ENCODE measurements at places on chromosomes 2 and 18. TPM values are rescaled to one million over a fixed set of nuclear protein-coding genes. Genes with fewer than 3 reads are reported as not detected.

The RELCH gene
- 9.2 TPM for polyA plus RNA-seq

The DHRS9 gene
- 0.16 TPM for polyA plus RNA-seq

The ZAP70 gene
- 0.56 TPM for polyA plus RNA-seq

The TDRD15 gene
- not detected for polyA plus RNA-seq

The SERPINB11 gene
- polyA plus RNA-seq, result not detected

The FBXO36 gene
- 1.6 TPM for polyA plus RNA-seq

The SP140 gene
- 0.48 TPM for polyA plus RNA-seq

The GCA gene
- 36.6 TPM for polyA plus RNA-seq

The UGT1A4 gene
- not detected for polyA plus RNA-seq

The SDC1 gene
- polyA plus RNA-seq, result 2.8 TPM

The DUSP2 gene
- 15.6 TPM for polyA plus RNA-seq

The HOXD8 gene
- polyA plus RNA-seq, result 0.84 TPM

The NR4A2 gene
- polyA plus RNA-seq, result 4.0 TPM

The CABYR gene
- polyA plus RNA-seq, result 1.3 TPM

The MALL gene
- polyA plus RNA-seq, result 1.8 TPM

The SPAST gene
- polyA plus RNA-seq, result 2.8 TPM

The CLEC4F gene
- 0.27 TPM for polyA plus RNA-seq

The CTLA4 gene
- polyA plus RNA-seq, result 0.36 TPM

The FSHR gene
- not detected for polyA plus RNA-seq

The RAB6C gene
- 0.06 TPM for polyA plus RNA-seq

The YES1 gene
- 22.8 TPM for polyA plus RNA-seq

The PLEK gene
- 1.6 TPM for polyA plus RNA-seq
